RPMI8226 (cell line): ENCODE measurements at places on chromosomes 7 and 10.

DNA sequence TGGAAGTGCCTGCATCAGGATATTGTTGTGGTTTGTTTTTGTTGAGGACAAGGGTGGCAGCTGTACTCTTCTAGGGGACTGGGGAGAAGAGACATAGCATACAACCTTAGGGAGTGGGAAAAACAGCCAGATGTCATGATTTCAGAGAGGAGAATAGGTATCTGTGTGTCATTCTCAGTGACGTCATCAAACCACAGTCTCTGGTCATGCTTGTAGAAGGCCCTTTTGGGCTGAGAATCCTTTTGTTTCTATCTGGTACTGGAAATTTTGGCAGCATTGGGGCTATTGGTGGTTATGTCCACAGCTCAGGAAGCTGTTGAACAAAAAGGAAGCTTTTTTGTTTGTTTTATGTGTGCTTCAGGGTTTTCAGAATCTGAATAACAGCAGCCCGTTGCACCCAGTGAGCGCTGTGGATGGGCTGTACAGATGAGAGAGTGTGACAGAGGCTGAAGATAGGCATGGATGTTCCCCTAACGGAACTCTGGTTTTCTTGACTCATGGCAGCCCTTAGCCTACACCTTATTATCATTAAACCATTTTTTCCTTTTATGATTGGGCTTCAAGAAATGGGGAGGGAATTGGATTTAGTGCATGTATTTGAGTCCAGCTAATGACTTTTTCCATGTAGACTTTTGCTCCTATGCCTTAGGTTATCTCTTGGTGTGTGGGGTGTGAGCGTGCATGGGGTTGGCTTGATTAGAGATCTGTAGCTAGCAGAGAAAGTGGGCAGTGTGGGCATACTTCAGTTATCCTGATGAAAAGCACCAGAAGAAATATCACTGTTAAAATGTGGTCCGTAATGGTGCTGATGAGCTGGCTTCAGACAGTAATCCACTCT lies 65.7 kb downstream of the SND1 start:
- DNase-seq = no peak

- DNase-seq = no peak
Measured at GRCh38 chr7:20916311-20916710, 129.6 kb upstream of the SP8 start.

- no peak for DNase-seq
Measured at GRCh38 chr7:26182283-26182682, 18.3 kb downstream of the HNRNPA2B1 start.

DNA sequence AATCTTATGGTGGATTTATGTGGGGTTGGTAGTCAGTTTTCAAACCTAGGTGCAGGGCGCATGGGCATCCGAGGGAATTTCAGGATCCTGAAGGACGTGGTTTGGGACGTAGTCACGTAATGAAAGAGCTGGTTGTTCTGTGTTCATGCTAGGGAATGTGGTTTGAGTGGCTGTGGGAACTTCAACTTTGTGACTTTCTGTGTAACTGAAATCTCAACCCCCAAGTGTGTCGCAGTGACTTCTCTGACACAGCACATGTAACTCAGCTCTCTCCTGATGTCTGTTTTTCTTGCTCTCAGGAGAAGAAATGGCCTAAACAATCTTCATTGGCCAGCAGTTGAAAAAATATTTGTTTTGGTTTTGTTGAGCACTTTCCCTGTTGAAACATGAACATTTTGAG lies 199.0 kb downstream of the PTEN start:
- peak; percentile 28 for DNase-seq

- no peak for DNase-seq
Measured at GRCh38 chr10:51620131-51620530, 79.3 kb downstream of the CSTF2T start.

- no peak for DNase-seq
Measured at GRCh38 chr7:17033245-17033644, 151.5 kb upstream of the AGR3 start.

DNA sequence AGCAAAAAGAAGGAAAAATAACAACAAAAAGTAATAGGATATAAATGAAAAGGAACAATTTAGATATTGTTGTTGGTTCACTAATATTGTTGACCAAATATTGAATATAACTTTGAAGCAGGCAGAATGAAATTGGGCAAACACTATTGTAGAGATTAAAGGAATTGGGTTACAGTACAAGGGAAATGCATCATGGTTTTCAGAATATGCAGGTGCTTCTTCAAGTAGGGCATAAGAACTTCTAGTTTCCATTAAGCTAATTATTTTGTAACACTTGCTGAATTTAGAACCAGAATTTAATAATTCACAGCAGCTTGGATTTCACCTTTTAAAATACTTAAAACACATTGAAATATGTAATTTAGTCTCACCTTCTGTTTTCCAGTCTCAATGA lies 36.5 kb downstream of the RPA3 start:
- no peak for DNase-seq

DNA sequence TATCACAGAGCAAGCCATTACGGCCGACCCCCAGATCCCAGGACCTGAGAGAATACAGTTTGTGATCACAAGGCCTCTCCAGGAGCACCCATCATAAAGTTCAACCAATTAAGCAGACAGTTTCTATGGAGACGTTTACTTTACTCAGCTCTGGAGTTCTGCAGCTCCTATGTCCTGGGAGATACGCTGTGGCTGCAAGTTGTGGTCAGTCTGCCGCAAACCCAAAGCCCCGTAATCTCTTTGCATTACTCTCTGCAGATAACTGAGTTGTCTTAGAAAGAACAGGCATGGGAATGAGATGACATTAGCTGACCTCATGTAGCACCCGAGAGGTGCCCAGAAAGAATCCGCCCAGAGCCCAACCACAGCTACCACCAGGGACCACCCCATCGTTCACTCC lies 305.1 kb downstream of the FGFR2 start:
- DNase-seq = no peak

- DNase-seq = no peak
Measured at GRCh38 chr7:25707768-25708620, 444.0 kb upstream of the NFE2L3 start.

DNA sequence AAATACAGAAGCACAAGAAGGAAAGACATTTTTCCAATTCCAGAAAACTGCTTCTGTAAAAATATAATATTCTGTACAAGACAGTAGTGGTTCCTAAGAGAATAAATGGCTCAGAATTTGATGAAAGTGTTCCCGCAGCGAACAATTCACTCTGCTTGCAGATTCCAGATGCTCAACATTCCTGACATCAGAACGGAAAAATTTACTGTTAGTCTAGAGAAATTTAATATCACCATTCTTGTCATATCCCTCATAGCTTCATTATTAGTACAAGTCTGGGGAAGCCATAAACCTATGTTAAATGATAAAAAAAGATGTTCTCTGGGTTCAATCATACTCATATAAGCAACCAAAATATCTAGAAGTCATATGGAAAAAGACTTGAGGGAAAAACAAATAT lies 83.6 kb downstream of the MPP7 start:
- DNase-seq = no peak

- DNase-seq = no peak
Measured at GRCh38 chr10:6396226-6396625, 183.8 kb downstream of the PRKCQ start.

GRCh38 chr7:73972614-73973013 lies 55.4 kb upstream of the ELN start:
- no peak for DNase-seq

DNA sequence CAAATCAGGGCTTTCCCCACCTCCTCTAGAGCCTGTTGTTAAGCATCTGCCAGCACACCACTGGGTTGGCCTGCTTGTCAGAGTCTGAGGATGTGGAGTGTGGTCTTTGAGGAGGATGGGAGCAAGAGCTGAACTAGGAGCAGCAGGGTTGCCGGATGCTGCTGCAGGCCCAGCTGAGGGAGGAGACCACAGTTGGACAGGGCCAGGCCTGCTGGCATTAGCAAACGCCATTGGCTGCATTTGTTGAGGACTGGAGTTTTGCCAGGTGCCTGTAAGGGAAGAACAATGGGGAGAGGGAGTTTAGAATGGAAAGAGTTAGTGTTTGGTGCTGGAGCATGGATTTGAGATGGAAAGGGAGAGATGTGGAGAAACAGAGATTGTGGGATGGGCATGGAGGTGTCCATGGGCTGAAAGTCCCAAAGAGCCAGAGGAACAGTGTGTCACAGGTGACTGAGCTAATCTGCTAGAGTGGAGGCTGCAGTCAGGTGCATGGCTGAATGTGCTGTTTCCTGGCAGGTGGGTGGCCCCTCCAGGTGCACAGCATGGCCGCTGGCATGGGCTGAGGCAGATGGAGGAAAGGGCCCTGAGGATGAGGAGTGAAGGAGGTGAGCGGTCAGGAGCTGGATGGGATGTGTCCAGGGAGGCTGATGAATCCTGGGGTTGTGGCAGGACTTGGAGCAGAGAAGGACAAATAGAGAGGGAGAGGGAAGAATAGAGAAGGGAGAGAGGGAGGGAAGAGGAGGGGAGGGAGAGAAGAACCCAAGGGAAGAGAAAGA lies 40.7 kb downstream of the LEP start:
- DNase-seq = no peak

- no peak for DNase-seq
Measured at GRCh38 chr10:122986335-122986734, 6.1 kb downstream of the PSTK start.

- no peak for DNase-seq
Measured at GRCh38 chr7:8386926-8387550, 46.4 kb upstream of the NXPH1 start.

DNA sequence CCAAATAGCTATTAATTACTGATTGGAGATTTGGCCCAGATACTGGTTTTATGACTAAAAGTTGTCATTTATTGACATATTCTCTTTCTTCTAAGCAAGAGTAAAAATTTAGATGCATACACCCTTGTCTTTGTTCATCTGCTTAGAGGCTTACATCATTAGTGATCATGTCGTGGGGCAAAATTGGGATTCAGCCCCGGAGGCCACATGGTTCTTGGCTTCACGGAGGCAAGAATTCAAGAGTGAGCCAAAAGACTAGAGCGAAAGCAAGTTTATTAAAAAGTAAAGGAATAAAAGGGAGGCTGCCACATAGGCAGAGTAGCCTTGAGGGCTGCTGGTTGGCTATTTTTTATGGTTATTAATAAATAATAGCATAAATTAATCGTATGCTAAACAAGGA lies 41.1 kb downstream of the MINPP1 start:
- no peak for DNase-seq

- no peak for DNase-seq
Measured at GRCh38 chr7:50285269-50285668, 19.2 kb upstream of the IKZF1 start.

DNA sequence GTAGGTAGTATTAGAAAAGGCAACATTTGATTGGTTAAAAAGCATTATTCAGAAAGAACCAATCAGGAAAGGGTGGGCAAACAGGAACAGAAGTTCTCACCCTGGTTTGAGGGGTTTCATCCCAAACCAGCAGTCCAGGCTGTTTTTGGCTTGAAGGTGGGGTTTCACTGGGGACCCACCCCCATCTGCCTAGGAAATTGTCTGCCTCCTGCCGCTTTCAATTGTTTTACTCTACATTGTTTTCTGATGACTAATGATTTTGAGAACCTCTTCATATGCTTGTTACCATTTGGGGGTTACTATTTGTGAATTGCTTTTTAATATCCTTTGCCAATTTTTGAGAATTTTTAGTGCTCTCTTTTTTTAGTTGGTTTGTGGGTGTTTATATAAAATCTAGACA lies 3.3 kb upstream of the PCBD1 start:
- no peak for DNase-seq

- DNase-seq = no peak
Measured at GRCh38 chr10:128097783-128098182, 28.4 kb downstream of the MKI67 start.
